ENCODE measurements at places on chromosomes 11 and 22.

DNA sequence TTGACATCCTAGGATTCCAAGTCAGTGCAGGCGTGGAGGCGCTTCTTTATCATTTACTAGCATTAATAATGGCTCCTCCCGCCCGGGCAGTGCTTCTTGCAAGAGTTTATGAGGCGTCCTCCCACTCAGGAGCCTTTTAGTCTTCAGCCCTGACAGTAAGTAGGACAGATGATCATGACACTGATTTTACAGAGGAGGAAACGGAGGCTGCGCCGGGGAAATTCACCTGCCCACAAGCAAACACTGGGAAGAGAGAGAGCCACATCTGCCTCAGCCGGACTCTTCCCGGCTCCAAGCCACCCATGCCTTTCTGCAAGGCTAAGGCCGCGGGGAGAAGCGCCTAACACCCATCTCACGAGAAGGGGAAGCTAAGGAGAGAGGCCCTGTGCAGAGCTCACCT is 35.9 kb downstream of the KIAA0930 start:
- no peak for DNase-seq

DNA sequence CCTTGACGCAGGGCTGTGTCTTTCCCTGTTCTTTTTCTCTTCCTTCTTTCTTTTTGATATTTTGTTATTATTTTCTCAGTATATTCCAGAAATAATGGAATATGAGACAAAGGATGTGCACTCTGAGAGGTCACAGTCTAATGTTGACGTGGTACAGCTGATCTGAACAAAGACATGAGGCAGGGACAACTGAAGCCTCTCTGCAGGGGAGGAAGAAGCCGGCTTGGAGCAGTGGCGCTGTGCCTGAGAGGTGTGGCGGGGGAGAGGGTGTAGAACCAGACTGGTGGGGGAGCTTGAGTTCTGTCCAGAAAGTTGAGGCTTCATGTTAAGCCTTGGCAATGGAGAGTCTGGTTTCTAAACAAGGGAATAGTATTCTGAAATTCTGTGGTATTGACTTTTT is 34.7 kb downstream of the ADAMTS15 start:
- no peak for DNase-seq

DNA sequence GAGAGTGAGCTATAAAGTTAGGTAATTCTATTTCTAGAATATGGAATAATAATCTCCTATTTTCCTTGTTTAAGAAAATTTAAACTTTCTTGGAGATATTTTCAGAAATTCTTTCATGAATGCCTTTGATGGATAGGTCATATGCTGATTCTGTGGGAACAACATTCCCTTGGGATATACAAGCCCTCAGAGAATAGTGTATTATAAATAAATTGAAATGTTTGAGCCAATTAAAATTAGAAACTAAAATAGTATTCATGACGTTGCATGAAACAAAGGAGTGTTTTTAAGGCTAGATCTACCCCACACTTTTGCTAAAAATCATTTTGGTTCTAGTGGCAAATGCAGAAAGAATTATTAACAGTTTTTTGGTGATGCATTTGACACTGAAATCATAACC is 269.3 kb upstream of the ANO3 start:
- no peak for DNase-seq

DNA sequence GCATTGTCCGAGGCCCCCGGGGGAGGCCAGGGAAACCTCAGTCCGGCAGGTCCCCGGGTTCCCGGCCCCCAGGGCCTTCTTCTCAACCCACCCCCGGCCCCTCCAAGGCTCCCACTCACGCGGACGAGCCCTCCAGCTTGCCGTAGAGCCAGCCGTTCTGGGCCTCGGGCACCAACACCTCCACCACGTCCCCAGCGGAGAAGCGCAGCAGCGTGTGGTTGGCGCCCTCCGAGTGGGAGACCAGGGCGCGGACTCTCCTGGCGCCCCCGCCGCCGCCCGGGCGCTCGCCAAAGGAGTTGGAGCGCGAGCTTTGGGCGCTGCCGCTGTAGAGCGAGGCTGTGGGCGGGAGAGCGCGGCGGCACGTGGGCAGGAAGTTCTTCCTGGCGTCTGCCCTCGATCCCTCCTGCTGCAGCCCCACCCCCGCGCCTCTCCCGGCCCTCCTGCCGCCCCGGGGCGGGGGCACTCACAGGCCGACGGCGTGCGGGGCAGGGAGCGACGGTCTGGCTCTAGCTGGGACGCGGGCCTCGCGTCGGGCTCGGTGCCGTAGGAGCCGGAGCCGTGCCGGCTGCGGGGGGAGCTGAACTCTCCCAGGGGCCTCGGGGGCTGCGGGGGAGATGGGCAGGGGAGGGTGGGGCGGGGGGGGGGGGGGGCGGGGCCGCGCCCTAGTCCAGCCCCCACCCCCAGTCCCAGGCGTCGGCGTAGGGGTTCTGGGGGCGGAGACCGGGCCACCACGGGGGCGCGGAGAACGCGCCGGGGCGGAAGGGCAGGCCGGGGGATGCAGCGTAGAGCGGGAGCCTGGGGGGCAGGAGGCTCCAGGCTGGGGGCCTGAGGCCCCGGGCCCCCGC is 4.9 kb upstream of the SLC16A8 start:
- no peak for DNase-seq

DNA sequence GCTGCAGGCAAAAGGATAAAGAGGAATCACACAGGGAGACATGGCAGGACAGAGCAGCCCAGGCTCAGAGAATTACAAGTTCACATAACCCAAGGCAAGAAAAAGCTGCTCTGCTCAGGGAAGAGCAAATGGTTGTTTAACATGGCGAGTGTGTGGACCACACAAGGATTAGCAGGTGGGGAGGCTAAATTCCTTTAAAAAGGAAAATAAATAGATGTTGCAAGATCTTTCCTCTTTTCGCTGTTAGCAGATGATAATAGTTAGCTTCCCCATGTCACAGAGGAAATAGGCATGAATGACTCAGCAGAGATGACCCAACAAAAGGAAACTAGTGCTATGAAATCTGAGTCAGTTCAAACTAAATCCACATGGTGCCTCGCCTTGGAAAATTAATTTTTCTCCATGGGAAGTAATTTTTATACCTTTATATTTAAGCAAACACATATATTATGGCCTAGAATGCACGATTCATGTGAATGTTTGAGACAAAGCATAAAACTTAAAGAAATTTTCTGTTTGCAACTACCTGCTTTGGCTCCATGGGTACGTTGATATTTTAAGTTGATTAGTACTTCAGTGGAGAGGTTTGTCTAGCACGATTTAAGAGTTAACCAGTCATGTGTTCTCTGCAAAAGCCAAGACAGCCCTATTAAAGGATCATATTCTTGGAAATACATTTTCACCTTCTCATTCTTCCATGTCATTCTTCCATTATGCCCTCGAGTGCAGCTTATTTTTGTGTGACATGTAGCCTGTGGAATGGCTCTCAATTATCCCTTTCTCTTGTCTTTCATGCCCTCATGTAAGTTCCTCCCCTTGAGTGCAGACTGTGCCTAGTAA is 38.5 kb upstream of the FJX1 start:
- peak; percentile 92 for DNase-seq

GRCh38 chr22:26321469-26321913 is 107.6 kb upstream of the ASPHD2 start:
- DNase-seq, result peak; percentile 92

DNA sequence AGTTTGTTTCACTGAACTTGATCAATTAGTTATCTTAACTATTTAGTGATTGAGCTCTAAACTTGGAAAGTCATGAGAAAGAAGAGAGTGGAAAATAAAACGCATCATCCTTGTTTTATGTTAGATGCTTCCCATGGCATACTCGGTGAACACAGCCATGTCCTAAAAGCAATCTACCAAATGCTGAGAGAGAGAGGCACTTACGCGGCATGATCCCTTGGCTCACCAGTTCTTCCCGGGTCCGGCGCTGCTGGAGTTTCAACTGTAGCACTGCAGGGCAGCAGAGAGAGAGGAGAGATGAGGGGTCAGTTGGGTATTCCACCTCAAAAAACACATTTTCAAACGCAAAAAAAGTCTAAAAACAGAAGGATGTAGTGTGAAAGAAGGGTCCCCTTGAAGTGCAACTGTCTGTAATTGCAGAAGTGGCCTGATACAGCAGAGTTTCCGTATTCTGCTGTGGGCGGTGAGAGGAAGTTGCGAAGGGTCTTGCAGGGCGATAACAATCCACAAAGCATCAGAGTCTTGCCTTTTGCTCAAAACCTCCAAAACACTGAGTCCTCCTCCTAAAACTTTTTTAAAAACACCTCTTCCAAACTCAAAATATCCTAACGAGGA is 92.7 kb downstream of the SGSM3 start:
- DNase-seq, result no peak

- DNase-seq, result no peak
These were observed 68.1 kb downstream of the ALX4 start for GRCh38 chr11:44241851-44242250.

DNA sequence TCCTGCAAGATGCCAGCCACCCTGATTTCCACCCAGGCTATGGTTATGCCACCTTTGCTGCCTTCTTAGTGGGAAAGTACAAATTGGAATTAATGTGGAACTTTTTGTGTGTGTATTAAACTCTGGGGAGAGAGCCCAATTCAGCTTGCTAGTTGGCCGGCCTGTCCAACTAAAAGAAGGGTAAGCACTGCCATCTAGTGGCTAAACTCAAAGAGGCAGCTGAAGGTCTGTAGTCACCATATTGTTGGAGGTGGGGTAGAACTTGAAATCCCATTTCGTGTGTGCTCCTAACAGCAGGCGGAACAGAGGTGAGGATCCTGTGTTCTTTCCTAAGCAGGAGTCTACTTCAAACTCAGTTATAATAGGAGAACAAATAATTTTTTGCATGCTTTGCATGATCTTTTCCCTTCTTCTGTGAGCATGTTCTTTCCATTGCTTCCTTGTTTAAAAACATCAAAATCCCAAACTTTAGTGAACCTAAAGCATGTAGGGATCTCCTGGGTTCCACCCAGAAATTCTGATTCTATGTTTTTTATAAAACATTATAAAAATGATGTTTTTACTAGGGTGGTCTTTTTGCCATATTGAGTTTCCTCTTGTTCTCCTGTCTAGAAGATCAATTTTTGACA is 138.8 kb upstream of the SORL1-AS1 start:
- peak; percentile 81 for DNase-seq

GRCh38 chr11:122156940-122157382 is 40.9 kb upstream of the BLID start:
- no peak for DNase-seq

- no peak for DNase-seq
These were observed 2.3 kb downstream of the CTSC start for GRCh38 chr11:88335284-88335683.

- no peak for DNase-seq
These were observed 35.6 kb downstream of the BTBD10 start for GRCh38 chr11:13427440-13427839.

GRCh38 chr11:66879583-66879982 is 22.7 kb downstream of the LRFN4 start:
- no peak for DNase-seq

DNA sequence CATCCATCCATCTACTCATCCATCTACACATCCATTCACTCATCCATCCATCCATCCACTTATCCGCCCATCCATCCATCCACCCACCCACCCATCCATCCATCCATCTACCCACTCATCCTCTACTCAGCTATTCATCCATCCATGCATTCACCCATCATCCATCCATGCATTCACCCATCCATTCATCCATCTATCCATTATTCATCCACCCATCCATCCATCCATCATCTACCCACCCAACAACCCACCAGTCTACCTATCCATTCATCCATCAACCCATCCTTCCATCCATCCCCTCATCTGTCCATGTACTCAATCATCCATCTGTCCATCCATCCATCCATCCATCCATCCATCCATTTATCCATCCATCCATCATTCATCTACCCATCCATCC is 972.7 kb downstream of the BRD1 start:
- no peak for DNase-seq

DNA sequence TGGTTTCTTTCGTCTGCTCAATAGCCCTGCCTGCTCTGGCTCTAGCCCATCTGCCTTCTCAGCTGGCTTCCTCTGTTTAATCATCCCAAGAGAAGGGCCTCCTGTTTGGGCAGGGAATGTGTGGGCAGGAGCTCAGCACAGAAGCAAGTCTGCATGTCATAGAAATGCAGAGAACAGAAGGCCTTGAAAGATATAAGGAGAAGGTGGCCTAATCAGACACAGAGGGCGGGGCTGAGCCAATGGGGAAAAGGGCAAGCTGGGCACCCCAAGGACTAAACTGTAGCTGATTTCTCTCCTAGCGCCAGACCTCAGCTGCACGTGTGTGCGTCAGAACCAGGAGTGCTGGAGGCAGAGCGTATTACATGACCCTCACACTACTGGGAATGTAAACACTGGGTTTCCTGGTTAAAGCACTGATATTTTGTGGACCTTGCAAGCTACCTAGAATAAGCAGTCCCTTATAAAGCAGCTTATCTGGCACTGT is 7.6 kb upstream of the CCKBR start:
- DNase-seq, result no peak

All from ELR (cell line).